ENCODE measurements at places on chromosomes 12 and 14.

- DNase-seq = no peak
These were observed 2.3 kb downstream of the MCRS1 start for GRCh38 chr12:49565406-49566265.

- no peak for DNase-seq
These were observed 132.4 kb downstream of the BRMS1L start for GRCh38 chr14:35958499-35958898.

- DNase-seq = no peak
These were observed 1.7 kb upstream of the VASH1 start for GRCh38 chr14:76759589-76759988.

- no peak for DNase-seq
These were observed 652 bp downstream of the SUPT16H start for GRCh38 chr14:21382886-21383847.

DNA sequence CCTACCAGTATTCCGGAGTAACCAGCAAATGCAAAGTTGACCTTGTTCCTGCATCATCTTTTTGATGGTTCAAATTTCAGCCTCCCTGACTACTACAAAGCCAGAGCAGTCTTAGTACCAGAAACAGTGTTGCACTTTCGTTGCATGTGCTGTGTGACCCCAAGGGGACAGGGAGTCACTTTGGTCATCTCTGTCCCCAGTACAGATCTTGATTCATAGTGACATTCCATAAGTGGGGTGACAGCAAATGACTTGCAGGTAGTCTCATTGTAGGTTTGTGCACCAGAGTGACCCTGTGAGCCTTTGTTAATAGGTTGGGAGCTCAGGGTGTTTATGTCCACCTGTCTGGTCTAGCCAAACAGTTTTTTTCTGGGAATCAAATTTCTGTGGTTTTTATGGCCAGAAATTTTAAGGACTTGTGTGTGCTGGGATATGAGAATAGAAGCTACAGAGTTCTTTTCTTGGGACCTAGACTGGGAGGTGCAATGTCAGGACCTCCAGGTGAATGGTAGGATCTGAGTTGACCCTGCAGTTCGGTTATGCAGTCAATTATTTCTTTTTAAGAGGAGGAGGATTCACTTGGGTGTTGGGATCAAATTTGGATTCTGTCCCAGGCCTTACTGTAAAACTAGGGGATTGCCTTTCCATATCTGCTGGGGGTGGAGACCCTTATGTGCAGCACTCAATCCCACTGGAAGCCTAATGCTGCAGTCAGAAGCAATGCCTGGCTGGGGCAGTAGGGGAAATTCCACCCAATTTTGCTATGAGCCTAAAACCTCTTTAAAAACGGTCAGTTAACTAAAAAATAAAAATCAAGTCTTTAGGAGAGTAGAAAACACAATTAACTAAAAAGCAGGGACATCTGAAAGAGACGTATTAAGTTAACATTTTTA lies 10.1 kb downstream of the EIF5 start:
- no peak for DNase-seq

GRCh38 chr14:32666308-32666707 lies 272.4 kb upstream of the NPAS3 start:
- DNase-seq = peak; percentile 50

DNA sequence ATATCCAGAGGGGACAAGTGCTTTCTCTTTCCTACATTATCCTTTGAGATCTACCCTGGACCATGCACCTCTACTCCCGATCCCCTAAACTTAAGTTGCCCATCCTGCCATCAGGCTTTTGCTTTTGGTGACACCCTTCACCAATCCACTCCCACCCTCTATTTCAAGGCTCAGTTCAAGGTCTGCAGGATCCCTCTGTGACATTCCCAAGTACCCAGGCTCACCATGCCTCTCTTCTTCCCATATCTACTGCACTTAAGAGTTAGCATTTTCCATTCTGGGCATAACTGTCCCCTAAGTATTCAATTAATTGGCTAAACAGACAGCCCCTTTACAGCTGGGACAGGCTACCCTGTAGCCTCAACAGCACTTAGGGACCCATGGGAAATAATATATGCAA lies 3.1 kb downstream of the NFYB start:
- no peak for DNase-seq

GRCh38 chr14:75450381-75451276 lies 22.8 kb downstream of the JDP2 start:
- no peak for DNase-seq

DNA sequence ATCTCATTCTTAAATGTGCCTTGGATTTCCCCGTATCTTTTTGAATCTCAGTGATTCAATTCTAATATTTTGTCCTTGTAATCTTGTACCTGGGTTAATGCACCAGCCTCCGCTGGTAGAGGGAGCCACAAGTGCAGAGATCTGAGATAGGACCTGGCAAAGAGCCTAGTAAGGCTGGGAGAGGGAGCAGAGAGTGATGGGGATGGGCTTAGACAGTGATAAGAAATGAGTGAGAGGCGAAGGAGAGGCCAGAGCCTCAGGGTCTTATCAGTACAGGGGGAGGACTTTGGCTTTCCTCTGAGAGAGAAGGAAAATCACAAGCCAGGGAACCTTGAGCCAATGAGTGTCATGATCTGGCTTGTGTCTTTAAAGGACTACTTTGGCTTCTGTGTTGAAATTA lies 30.5 kb upstream of the LMNTD1 start:
- no peak for DNase-seq

DNA sequence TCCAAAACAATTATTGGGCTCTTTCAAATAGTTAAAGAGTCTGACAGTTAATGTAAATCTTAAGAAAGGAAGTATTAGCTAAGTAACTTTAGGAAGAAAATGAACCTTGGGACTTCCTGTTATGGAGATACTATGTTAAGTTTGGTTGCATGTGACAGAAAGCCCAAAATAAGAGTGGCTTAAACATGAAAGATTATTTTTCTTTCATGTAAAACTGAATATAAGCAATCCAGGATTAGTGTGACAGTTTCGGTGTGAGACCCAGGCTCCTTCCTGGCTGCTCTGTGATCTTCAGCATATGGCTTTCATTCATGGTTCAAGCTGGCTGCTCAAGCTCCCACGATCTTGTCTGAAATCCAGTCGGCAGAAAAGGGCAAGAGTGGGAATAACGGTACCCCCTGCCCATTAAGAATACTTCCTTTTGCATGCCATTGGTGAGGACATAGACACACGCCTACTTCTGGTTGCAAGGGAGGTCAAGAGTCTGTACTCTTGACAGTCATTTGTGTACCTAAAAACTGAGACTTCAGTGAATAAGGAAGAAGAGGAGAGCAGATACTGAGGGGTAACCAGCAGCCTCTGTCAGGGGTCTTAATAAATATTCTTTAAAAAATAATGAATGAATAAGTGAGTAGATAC lies 2.2 kb upstream of the RPAP3 start:
- DNase-seq = no peak

DNA sequence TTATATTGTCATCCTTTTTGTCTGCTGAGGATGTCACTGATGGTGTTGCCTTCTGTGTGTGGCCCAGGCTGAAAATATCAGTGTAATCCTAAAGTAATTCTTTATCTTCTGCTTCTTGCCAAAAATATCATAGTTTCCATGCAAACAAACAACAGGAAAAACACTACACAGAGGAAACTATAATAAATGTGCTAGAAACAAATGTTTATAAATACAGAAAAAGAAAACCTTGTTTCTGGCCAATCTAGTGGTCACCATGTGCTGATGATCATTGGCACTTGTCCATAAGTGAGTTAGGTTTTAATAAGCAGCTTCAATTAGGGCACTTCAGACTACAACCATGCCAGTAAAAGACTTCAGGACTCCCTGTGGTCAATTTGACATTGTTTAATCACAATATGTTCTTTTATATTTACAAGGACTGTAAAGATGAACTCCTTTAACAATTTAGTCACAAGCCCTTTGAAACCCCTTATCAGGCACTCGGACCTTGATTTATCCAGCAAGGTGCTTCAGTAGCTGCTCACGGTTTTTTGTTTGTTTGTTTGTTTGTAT lies 124.8 kb downstream of the TMTC3 start:
- DNase-seq = no peak

DNA sequence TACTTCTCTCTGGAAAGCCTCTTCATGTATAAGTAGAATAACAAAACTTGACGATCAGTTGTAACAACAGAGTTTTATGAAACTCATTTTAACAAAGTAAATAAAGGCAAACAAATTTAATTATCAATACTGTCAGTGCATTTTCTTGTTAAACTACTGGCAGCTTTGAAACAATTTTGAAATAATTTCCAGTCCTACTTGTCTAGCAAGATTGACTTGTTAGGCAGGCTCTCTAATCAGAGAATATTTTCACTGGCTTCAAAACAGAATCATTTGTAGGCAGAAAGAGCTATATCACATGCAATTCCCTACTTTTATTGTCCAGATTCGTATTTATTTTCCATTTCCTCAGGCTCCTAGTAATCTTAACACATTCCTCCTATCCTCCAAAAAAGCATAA lies 45.9 kb upstream of the SLC6A13 start:
- DNase-seq = no peak

- no peak for DNase-seq
These were observed 199.1 kb downstream of the GLT1D1 start for GRCh38 chr12:129052373-129052772.

- no peak for DNase-seq
These were observed 50.1 kb downstream of the TMX1 start for GRCh38 chr14:51290132-51290531.

- DNase-seq = no peak
These were observed 21.2 kb downstream of the MTHFD1 start for GRCh38 chr14:64409126-64409920.

DNA sequence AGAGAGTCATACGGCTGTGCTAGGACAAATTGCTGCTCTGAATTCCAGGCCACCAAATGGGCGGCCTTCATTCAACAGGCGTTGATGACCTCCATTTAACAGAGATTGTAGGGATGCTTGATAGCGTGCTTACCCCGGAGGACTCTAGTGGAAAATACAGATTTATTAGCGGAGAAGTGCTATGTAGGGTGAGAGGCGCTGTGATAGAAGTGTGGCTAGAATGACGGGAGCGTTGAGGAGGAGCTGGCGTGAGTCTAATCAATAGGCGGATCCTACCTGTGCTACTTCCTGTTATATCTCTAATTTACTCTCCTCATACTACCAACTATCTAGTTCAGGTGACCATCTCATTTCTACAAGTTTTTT lies 668 bp downstream of the MRPS35 start:
- no peak for DNase-seq

GRCh38 chr12:23217158-23217557 lies 592.2 kb downstream of the ETNK1 start:
- no peak for DNase-seq

- DNase-seq = no peak
These were observed 946.2 kb downstream of the BCL11B start for GRCh38 chr14:98325761-98326160.

- DNase-seq = no peak
These were observed 79.9 kb downstream of the LLPH start for GRCh38 chr12:66050610-66051009.

All from fibroblast of skin of left quadriceps (primary cell).